ENCODE measurements at places on chromosomes 16 and 17.

DNA sequence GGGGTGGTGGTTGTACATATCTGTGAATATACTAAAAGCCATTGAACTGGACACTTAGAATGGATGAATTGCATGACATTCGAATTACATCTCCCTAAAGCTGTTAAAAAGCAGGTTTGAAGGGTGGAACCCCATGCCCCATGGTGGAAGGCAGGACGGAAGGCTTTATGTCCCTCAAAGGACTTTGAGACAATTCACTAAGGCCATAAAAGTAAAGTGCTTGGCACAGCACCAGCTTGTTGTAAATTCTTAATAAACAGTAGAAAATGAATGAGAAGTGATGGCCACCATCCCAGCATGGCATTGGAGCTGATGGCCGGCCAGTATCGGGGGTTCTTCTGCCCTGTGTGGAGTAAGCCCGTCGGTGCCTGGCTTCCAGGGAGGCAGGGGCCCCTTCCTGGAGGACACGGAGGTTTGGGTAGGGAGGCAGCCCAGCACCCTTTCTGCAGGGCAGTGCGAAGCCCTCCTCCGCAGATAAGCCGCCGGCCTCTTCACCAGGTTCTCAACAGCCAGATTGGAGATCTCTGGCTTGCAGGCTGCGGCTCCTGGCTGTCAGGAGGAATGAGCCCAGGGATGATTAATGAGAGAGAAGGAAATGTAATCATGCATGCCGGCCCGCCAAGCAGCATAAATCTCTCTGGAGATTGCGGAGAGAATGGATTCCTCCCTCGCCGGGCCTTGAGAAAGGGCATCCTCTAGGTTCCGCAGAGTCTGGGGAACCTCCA lies 346.9 kb downstream of the FOXL1 start:
- DNase-seq = no peak

DNA sequence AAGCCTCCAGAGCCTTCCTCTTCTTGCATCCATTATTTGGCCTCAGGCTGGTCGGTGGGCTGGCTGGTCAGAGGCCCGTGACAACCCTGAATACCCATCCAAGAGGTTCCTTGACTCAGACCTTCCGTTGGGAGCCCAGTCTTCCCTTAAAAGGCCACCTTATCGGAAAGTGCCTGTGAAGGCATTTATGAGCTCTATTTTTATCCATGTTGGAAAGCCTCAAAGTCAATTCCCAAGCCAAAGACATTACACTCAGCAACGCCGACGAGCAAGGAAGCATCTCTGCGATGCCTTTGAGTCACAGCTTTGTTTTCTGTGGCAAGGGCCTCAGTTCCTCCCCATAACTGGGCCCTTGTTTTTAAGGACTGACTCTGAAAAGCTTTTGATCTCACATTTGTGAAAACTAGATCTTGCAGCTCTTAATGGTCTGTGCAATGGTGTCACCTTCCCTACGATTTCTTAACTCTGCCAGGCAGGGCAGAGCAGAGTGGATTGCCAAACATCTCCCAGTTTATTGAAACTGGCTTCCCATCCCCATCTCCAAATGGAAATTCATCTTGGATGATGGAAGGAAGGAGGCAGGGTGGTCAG lies 13.3 kb upstream of the SPOP start:
- no peak for DNase-seq

GRCh38 chr16:79986352-79986751 lies 385.8 kb upstream of the MAF start:
- DNase-seq = no peak

GRCh38 chr16:82653550-82654511 lies 27.1 kb downstream of the CDH13 start:
- peak; percentile 23 for DNase-seq

- no peak for DNase-seq
Measured at GRCh38 chr16:87803385-87803784, 37.6 kb upstream of the KLHDC4 start.

GRCh38 chr17:61495161-61495857 lies 43.1 kb downstream of the TBX4 start:
- DNase-seq = no peak

GRCh38 chr17:8747742-8748141 lies 3.1 kb upstream of the CCDC42 start:
- DNase-seq = no peak

DNA sequence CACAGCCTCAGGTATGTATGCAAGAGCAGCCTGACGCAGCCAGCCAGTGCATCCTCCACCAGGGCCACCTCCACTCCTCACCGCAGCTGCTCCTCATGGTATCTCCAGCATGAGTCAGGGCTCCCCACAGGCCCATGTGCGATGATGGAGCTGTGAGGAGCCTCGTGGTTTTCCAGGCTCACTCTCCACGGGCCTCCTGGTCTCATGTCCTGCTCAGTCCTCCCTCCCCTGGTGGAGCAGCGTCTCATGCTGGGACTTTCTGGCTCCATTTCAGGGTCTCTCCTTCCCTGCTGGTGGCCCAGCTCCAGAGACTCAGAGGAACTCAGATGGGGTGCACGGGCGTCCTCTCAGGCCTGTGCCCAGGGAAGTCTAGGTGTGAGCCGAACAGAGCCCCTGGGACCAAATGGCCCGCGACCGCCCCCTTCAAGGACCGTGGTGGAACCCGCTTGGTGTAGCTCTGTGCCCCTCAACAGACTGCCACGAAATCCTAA lies 70.4 kb downstream of the METRNL start:
- DNase-seq = no peak

DNA sequence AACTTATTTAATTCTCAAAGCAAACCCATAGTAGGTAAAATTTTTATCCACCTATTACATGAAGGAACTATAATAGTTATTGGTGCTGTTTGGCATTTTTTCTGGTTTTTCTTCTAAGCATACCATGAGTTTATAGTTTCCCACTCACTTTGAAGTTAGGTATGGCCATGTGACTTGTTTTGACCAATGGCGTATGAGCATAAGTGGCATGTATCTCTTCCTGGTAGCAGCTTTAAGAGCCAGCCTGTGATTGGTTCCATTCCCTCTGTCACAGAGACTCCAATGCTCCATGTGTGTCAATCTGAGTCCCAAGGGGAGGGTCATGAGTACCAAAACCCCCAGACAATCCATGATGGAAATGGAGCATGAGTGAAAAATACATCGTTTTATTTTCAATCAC lies 282.9 kb upstream of the N4BP1 start:
- no peak for DNase-seq

DNA sequence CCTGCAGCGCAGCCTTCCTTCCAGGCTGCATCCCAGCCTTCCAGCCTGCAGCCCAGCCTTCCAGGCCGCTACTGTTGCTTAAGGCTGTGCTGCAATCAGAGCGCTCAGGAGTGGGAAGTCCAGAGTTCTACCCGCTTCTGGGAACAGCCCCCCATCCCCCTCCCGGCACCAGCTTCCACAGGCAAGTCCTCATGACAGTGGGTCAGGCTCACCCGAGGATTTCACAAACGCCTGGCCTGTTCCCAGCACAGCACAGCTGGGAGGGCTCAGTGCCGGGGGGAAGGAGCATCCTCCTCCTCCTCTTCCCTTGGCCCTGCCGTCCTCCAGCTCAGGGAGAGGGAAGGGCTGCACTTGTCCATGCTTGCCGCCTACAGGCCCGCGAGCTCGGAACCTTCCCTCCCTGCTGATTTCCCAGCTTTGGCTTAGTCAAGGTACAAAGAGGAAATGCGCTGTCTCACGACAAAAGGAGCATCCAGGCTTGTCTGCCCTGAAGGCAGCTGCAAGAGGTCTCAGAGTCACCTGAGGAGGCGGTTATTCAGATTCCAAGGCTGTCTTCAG lies 8.3 kb downstream of the SOCS3 start:
- no peak for DNase-seq

DNA sequence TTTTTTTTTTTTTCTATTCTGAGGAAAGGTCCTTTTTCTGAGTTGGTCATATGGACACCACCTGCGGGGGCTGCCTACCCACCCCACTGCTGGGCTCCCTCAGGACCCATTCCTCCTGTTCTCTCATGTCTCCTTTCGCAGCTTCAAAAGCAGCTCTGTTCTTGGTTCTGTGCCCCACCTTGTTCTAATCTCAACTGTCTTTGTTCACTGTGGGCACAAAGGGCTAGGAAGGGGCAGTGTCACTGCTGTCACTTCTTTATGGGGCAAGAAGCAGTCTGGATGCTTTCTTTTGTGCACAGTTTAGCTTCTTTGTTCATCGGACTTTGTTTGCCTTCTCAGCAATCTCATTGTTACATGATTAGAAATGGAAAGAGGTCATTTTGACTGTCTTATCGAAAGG lies 7.1 kb downstream of the GOSR2 start:
- DNase-seq = no peak

GRCh38 chr17:44307387-44308186 lies 814 bp upstream of the RUNDC3A start:
- no peak for DNase-seq

DNA sequence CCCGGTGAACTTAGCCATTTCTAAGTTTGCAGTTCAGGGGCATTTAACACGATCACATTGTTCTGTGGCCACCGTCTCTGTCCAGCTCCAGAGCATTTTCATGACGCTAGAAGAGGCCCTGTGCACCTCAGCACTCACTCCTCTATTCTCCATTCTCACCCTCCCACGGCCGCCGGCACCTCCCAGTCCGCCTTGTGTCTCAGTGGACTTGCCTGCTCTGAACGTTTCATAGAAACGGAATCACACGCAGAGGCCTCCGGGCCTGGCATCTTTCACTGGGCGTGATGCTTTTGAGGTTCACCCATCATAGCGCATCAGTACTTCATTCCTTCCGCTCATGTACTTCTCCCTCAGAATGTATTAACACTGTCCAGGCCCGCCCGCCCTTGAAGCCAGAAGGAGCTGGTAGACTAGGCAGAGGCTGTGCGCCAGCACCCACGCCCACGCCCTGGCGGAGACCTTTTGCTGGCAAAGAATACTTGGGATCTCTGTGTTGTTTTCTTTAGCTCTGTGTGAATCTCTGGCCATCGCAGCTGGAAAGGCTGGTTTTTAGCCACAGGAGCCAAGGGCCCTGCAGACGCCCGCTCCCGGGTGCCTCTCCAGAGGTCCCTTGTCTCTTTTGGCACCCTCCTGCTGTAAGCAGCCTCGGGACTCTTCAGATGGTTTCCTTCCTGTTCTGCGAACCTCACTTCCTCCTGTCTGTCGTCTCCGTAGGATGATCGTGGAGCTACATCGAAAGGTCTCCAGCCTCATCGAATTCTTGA lies 23.4 kb upstream of the JPT2 start:
- no peak for DNase-seq

DNA sequence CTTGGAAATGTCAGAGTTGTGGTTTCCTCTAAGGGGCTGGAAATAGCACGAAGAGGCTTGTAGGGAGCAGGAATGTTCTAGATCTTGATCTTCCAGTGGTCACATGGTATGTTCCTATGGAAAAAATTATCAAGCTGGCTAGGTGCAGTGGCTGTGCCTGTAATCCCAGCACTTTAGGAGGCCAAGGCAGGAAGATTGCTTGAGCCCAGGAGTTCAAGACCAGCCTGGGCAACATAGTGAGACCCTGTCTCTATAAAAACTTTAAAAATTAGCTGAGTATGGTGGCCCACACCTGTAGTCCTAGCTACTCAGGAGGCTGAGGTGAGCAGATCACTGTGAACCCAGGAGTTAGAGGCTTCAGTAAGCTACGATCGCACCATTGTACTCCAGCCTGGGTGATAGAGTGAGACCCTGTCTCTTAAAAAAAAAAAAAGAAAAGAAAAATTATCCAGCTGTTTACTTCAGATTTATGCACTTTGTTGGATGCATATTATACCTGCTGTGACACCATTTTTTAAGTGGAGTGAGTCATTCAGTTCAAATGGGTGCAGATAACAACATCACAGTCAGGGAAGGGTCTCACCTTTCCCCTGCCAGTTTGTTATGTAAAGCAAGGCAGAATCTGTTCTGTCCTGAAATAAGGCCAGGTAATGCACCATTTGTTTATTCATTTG lies 65.7 kb upstream of the LYRM9 start:
- DNase-seq = no peak

DNA sequence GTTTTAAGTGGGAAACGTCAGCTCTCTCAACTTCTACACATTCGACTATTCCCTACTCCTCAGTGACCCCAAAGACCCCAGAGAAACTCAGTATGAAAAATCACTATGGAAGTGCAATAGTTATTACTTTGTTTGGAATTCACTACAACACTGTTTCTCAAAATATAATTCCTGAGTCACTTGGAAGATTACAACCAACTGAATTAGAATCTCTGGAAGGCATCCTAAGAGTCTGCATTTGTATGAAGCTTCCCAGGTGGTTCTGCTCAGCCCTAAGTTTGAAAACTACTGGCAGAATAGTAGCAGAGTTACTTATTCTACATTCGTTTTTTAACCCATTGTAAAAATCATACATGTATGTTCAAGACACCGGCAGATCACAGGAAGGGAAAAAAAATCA lies 525.6 kb downstream of the MAF start:
- no peak for DNase-seq

- no peak for DNase-seq
Measured at GRCh38 chr17:76997981-76998531, 129.9 kb downstream of the MGAT5B start.

GRCh38 chr17:74271901-74272561 lies 2.0 kb upstream of the DNAI2 start:
- DNase-seq = no peak

DNA sequence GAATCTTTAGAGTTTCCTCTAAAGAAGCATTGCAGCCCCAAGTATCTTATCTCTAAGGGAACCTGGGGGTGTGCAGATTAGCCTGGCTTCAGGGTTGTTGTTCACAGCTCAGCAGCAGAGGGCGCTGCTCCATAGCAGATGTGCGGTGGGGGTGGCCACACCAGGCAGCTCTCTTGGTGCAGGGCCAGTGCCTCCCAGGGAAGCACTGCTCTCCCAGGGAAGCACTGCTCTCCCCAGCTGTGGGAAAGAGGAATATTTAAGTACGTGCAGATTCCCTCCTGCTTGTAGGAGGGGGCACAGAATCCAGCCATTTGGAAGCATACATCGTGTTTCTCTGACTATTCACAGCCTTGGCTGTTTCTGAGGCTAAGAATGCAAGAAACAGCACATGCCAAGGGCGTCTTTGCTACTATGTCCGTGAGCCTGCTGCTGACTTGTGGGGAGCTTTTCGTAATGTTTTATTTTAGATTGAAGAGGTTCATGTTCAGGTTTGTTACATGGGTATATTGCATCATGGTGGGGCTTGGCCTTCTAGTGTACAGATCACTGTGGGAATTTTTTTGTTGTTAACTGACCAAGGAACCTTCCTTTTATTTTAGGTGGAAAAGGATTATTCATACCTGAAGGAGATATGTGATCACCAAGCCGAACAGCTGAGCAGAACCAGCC lies 217.8 kb downstream of the SPECC1 start:
- peak; percentile 35 for DNase-seq
